Esophagus mucosa (tissue), 1 donor: ENCODE measurements at places on chromosomes 5 and 9. TPM values are rescaled to one million over a fixed set of nuclear protein-coding genes. Genes with fewer than 3 reads are reported as not detected.

Gene MEIKIN
- total RNA-seq = not detected

Gene TMEM245
- 13.8 TPM for total RNA-seq

DNA sequence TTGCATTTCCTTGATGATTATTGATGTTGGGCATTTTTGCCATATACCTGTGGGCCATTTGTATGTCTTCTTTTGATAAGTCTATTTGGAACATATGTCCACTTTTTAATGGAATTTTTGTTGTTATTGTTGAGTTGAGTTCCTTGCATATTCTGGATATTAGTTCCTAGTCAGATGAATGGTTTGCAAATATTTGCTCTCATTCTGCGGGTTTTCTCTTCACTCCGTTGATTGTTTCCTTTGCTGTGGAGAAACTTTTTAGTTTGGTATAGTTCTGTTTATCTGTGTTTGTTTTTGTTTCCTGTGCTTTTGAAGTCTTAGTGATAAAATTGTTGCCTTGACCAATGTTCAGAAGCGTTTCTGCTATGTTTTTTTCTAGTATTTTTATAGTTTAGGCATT is 13.0 kb downstream of the OSMR start:
- ATAC-seq = no peak

DNA sequence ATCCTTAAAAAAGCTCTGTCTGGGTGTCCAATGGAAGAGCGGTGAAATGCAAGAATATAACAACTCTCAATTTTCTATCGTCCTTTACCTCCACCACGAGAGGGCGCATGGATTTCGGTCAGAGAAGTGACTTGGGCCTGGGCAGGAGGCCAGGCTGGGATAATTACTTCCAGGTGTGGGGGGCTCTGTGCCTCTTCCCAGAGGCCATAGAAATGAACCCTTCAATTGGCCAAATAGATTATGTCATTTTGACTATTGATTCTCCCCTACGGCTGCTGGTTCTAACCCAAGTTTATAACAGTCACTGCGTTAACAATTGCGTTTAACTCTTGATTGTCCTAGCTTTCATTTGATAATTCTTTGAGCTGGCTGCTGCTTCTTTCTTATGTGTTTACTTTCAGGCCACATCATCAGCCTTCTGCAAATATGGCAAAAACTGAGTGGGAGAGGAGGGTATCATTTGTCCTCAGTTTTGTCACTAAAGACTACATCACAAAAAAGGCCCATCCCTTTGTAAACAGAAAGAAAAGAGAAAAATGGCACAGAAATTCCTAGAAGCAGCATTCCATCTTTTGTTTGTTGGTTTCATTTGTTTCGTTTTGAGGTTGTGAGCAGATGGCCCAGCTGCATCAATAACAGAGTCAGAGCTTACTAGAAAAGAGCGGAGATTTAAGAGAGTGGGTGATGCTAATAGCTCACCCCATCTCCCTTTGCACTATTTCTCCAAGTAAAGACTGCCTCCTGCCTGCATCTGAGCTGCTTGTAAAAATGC is 45.4 kb upstream of the ZFR start:
- peak; percentile 60 for ATAC-seq

DNA sequence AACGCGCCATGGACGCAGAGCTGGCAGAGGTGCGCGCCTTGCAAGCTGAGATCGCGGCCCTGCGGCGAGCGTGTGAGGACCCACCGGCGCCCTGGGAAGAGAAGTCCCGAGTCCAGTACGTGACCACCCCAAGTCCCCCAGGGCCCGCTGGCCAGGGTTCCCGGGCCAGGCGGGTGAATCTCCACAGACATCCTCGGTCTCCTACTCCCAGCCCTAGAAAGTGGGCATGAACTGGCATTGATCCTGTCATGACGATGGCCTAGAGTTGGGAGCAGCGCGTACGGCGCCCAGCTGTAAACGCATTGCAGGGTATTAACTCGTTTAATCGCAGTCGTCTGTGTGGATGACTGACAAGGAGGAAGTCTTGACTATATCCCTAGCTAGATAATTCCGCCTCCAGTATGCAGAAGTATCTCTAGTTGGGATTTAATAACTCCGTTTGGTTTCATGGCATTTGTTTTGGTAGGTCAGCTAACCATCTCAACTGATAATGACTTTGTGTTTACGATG is 293 bp downstream of the CENPP start:
- ATAC-seq = peak; percentile 21

GRCh38 chr9:94822273-94822672 is 95.8 kb downstream of the AOPEP start:
- no peak for ATAC-seq

- no peak for ATAC-seq
These were observed 6.2 kb upstream of the VPS13A start for GRCh38 chr9:77170991-77171699.

DNA sequence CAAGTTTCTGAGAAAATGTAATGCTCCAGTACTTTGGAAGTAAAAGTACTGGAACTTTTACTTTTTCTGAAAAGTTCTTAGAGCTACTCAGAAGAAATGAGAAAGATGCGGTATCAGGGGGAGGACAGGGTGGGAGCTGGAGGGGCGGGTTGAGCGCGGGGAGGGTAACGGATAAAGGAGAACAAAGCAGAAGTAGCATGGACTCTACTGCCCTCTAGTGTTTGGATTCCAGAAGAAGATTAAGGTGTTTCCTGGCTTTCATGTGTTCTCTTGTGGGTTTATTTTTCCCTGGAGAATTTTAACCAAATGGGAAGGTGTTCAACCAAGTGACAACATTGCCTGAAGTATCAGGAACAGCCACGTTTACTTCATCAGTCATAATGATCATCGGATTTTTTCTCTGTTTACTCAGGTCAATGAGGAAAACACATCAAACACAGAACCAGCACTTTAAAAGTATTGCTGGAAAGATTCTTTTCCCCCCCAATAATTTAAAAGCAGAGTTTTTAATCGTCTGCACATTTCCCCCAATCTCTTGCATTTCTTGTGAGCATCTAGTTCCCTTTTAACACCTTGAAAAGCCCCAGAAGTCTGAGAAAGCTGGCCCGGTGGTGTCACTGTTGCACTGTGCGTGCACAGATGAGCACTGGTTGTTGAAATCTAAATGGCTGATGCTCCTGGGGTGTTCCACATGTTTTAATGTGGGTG is 190.6 kb downstream of the MPDZ start:
- no peak for ATAC-seq

DNA sequence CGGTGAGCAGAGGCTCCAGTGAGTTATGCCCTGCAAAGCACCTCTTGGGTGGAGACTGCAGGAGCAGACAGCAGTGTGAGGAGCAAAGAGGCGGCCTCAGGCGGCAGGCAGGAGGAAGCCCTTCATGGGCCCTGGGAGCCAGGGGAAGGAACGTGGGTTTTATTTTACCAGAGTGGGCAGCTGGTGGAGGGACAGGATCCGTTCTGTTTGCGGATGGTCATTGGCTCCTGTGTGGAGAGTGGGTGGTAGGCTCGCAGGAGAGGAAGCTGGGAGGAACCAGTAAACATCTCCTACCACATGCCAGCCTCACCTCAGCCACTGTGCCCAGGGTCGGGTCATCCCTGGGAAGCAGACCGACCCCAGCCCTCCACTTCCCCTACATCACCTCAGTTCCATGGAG is 24.4 kb downstream of the HNRNPH1 start:
- peak; percentile 6 for ATAC-seq
